ENCODE measurements at places on chromosomes 11 and 22.

GRCh38 chr22:31144223-31144622 lies 3.9 kb upstream of the PLA2G3 start:
- DNase-seq = no peak

DNA sequence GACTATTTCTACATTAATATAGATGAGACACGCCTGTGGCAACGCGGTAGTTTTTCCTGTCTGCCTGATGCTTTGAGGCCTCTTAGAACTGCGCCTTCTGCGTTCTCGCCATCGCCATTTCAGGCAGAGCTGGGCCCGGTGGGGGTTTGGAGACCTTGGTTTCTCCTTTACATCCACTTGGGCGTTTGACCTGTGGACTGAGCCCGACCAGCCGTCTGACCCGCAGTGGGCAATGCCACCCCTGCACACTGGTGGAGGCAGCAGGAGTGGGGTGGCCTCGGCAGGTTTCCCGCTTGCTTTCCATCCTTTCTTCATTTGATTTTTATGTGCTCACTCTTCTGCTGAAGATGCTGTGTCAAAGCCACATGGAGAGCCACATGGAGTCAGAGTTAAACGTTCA lies 130.4 kb downstream of the TBC1D22A start:
- no peak for DNase-seq

DNA sequence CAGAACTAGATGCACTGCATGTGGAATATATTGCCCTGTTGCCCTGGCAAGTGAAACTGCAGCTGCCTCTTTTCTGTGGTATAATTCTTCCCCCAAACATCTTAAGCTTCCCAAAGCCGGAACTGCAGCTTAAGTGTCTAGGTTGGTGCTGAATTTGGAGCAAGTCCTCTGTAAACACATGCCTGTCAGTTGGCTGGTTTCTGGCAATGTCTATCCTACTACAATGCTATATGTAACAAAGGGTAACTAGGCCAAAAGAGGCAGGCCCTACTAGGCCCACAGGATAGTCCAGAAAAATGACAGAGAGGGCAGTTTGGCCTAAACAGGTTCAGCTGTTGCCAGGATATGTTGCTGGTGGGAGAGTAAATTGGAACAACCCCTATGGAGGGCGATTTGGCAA lies 27.9 kb downstream of the ASCC2 start:
- no peak for DNase-seq

DNA sequence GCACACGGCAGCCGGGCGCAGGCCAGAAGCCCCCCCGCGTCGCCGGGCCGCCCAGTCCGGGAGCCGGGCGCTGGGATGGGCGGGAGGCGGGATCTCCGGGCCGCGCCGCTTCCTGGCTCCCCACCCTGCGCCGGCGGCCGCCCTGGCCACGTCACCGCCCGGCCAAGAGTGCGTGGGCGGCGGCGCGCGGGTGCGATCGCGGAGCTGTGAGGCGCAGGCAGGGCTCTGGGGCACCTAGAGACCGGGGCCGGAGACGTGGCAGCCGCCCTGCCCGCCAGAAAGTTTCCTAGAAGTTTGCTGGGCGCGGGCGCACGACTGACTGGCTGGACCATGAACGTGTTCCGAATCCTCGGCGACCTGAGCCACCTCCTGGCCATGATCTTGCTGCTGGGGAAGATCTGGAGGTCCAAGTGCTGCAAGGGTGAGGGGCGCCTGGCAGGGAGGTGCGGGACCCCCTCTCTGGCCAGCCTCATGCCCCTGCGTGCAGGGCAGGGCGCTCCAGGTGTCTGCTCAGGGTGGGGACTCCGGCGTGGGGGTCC lies at the start of gene KDELR3:
KDELR3 (plus strand) TSS at position 193 of the 539 bp plus-strand sequence; CDS start at position 331, 138 bp downstream.
- DNase-seq = no peak

GRCh38 chr11:88384004-88384668 lies 46.6 kb upstream of the CTSC start:
- no peak for DNase-seq

DNA sequence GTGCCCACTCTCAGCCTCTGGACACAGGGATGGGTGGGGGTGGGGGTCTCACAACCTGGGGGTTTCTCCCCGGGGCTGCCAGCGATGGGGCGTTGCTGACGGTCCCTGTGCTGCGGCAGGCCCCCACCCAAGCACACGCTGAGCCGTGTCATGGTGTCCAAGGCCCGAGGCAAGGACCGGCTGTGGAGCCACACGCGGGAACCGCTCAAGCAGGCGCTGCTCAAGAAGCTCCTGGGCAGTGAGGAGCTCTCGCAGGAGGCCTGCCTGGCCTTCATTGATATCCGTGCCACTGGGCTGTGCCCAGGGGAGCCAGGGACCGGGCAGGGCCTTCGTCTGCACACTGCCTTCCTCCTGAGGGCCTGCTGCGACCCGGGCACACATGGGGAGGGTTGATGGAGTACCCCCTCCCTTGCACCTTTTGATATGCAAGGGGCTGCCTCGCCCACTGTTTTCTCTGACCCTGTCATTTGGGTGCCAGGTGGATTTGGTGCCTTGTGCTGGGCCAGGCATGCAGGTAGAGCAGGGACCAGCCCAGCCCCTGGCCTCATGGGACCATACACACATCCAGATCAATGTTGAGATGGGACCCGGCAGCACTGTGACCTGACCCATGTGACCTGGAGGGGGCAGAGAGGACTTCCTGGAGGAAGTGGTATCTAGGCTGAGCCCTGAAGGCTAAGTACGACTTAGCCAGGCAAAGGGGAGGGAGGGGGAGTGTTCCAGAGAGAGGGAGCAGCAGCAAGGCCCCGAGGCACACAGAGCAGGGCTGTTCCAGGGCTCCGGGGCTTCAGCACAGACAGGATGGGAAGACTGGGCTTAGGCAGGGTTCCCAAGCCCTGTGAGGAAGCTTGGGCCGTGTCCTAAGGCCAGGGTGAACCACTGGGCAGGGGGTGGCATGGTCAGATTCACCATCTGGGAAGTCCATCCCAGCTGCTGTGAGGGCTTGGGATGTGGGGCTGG lies 75.2 kb downstream of the MYO7A start:
- DNase-seq = no peak

DNA sequence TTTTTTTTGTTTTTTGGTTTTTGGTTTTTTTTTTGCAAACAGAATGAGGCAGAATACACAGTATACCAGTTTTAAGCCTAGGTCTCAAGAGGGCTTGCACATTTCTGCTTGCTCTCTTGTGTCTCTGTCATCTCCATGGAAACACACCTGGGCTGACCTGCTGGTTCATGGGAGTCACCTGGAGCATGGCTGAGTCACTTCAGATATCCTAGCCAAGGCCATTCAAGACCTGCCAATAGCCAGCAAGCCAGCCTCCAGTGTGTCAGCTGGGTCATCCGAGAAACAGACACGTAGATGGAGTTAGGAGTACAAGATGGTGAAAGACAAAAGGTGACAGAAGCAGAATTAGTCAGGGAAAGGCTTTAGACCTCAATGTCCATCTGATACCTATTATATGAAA lies 124.2 kb upstream of the SEZ6L start:
- DNase-seq = no peak

- DNase-seq = no peak
Measured at GRCh38 chr11:45369313-45369712, 83.2 kb upstream of the SYT13 start.

GRCh38 chr11:72037554-72038311 lies 39.0 kb downstream of the IL18BP start:
- no peak for DNase-seq

DNA sequence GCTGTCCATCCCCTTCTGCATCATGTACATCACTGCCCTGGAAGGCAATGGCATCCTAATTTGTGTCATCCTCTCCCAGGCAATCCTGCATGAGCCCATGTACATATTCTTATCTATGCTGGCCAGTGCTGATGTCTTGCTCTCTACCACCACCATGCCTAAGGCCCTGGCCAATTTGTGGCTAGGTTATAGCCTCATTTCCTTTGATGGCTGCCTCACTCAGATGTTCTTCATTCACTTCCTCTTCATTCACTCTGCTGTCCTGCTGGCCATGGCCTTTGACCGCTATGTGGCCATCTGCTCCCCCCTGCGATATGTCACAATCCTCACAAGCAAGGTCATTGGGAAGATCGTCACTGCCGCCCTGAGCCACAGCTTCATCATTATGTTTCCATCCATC lies 337 bp downstream of the OR52B6 start:
- DNase-seq = no peak

DNA sequence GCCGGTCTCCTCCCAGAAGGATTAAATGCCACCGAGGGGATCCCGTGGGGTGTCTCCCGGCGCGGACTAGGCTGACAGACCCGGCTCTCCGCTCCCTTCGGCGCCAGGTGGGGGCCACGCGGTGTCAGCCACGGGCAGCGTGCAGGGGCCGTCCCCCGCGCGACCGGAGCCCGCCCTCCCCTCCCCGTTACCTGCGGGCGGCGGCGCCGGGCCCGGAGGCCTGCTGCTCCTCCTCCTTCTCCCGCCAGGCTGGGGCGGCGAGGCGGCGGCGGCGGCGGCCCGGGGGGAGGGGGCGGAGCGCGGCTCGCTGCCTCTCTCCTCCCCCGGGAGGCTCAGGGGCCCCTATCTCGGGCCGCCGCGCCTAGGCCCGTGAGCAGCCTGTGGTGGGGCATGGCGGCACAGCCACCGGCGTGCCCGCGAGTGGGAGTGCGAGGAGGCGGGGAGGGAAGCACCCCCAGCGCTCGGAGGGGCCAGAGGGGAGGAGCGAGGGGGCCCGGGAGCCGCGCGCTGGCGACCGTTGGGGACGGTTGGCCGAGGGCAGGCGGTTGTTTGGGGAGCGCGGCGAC lies 450 bp downstream of the ZBTB44 start:
- peak; percentile 26 for DNase-seq

- no peak for DNase-seq
Measured at GRCh38 chr11:10864688-10865087, 6.8 kb upstream of the ZBED5 start.

- DNase-seq = no peak
Measured at GRCh38 chr22:39325392-39325932, 6.0 kb upstream of the RPL3 start.

DNA sequence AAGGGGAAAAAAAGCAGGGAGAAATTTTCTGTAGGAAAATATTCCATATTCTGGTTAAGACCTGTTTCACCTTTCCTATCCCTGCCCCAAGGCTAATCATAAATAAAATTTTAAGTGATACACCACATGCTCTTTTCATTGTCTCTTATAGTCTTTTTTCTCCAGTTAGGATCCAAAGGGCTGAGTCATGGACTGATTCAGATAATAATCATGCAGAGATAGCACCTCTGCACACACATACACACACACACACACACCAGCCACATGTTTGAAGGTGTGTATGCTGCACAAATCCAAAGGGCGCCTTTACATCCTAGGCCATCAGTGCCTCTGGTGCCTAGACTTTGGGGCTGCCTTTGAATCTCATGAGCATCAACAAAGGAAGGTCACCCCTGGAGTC lies 35.5 kb upstream of the CWF19L2 start:
- DNase-seq = no peak

DNA sequence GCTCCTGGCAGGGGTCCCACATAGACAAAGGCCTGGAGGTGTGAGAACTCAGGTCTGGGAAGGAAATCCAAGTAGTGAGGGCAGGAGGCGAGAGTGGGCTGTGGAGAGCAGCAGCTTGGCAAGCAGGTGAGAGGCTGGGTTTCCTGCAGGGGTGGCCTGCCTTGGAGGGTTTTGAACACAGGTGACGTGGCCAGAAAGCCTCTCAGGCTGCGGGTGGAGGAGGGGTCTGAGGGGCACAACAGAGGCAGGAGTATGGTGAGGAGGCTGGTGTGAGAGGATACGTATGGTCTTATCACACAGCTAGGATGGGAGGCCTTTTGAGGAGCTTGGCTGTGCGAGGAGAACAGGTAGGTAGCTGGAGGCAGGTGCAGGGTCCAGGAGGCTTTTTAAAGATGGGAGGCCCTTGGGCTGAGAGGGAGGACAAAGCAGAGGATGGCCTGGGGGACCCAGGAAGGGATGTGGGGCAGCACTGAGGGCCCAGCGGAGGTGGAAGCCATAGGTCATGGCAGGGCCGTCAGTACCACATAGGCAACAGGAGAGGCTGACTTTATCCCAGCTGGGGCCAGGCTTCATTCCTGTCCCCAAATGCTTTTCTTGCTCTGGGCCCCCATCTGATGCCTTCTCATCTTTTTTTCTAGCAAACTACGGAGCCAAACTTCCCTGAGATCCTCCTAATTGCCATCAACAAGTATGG lies 84.4 kb downstream of the MYO7A start:
- no peak for DNase-seq

GRCh38 chr22:43447380-43447779 lies 35.6 kb downstream of the MPPED1 start:
- DNase-seq = peak; percentile 83

- no peak for DNase-seq
Measured at GRCh38 chr11:1025410-1026162, 10.9 kb downstream of the MUC6 start.

DNA sequence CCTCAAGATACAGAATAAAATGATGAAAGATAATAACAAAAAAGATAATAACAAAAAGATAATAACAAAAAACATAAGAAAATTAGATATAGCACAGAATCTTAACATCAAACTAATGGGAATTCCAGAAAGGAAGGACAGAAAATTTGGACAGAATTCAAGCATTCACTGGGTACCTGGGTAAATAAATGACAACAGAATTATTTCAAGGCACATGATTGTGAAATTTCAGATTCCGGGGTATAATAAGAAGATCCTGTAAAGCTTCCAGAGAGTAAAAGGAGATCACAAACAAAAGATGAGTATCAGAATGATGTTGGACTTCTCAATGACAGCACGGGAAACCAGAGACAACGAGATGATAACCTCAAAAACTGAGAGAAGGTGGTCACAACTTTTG lies 42.1 kb upstream of the OR9Q1 start:
- DNase-seq = no peak

DNA sequence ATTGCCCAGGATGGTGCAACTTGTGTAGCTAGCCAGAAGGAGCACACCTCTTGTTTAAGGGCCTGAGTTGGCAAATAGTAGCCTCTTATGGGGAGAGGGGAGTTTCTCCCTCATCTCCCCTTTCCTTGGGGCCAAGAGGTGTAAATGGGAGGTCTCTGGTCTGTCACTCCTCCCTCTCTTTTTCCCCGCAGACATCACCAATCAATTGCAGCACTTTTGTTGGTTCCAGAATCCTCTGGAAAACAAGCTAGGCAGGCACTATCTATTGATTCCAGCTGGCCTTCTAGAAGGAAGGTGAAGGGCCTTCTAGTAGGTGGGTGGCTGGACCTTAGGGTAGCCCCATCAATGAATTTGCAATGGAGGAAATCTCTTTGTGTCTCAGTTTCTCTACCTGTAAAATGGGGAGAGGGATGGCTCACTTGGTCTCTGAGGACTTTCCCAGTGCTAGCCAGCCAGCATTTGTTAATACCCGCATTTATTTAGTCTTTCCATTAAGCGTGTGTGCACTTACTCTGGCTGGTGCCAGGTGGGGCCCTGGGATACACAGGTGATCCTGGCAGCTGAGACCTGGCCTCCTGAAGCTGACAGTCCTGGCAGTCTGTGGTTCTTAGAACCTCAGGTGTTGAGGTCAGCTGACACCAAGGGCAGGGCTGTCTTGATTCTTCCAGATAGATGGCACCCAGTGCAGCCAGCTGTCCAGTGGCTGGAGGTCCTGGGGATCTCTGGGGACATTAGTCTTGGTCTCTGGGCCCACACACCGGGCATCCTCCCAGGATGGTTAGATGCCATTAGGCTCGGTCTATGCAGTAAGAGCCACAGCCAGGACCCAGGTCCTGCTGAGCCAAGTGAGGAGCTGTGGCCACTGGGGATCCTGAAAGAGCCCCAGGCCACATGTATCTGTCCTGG lies 51.7 kb downstream of the TSPAN18 start:
- no peak for DNase-seq

GRCh38 chr11:7901319-7901854 lies 29.7 kb downstream of the OR10A6 start:
- no peak for DNase-seq

Measured in NCI-H2107 (cell line).